ENCODE measurements at places on chromosomes 6 and 20.

- DNase-seq: no peak
Observed at GRCh38 chr6:145096846-145097245, 638.5 kb downstream of the EPM2A start.

DNA sequence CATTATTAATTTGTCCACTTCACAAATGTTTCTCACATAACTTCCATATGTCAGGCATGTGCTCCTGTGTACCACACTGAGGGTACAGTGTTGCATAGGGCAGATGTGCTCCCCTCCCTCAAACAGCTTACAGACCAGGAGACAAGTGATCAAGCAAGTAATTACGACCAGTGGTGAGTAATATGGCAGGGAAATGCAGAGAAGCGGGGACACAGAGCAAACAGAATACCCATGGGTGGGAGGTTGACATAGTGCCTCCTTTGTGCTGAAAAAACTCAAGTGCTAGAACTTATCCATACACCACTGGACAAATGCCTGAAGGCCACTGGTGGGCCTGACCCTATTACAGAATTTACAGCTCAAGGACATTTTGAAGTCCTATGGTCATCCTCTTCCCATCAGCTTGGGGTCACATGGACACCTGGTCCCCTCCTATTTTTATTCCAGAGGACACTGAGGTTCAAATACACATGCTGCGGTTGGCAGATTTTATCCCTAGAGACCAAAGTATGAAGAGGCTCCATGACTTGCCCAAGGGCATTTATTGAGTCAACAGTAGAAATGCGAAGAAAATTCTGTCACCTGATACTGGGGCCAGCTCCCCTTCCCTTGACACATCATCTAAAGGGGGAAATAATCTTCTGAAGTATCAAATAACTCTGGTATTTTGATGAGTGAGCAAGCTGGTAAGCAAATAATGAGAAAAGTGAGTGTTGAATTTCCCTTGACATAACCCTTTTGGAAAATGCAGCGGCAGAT is 116.6 kb downstream of the QRSL1 start:
- no peak for DNase-seq

- no peak for DNase-seq
Observed at GRCh38 chr6:100469101-100469859, 4.6 kb upstream of the SIM1 start.

DNA sequence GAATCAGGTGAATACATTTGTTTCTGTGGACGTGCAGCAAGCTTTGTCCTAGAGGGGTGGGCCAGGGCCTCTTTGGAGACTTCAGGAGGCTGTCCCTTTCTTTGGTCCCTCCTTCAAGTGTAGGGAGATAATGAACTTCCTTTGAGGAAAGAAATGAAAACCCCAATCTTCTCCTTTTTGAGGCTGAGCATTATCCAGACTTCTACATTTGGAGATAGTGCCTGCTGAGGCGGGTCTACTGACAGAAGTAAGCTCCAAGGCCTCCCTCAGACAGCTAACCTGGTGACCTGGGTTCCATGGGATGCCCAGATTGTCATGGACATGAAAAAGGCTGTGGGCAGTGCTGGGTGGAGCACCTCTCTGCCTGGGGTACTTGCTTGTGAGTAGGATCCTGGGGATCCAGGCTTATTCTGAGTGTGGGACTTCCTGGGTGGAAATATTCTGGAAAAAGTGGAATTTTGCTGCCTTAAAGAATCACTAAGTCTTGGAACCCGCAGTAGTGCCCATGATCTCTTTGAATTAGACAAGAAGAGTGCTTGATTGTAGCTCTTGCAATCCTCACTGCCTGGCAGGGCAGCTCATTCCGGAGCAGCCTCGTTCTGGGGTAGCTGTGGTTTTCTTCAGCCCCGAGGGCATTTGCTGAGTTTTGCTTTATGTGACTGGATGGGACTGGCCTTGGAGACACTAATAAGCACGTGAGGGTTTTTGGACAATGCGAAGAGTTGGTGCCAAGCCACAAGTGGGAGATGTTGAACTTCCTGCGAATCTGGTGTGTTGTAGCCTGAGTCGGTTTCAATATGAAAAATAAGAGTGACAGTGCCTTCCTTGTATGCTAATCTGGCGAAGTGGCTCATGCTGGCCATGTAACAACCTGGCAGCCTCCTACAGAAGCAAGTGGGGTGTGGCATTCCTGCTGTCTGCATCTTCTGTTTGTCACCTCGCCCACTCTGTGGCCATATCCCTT is 28.1 kb downstream of the SNRNP48 start:
- peak; percentile 4 for DNase-seq

GRCh38 chr20:1184260-1184637 is 532 bp downstream of the TMEM74B start:
- DNase-seq: no peak

DNA sequence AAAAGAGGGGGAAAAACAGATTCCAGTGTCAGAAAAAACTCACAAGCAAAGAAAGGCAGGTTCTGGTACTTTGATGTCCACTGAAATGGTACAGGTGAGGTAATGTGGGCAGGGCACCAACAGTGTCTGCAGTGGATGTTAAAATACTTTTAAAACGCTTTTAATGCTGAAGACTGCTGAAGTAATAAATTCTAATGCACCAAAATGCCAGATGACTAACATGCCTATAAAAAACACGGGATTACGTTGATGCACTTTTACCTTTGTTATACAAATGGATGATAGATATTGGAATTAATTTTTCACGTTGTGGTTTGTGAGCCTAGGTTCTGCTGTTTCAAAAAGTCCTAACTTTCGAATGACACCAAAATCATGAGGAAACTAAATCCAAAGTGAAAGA is 83.3 kb downstream of the TINAG start:
- no peak for DNase-seq

GRCh38 chr6:133441491-133441890 is 200.3 kb downstream of the EYA4 start:
- DNase-seq: no peak

DNA sequence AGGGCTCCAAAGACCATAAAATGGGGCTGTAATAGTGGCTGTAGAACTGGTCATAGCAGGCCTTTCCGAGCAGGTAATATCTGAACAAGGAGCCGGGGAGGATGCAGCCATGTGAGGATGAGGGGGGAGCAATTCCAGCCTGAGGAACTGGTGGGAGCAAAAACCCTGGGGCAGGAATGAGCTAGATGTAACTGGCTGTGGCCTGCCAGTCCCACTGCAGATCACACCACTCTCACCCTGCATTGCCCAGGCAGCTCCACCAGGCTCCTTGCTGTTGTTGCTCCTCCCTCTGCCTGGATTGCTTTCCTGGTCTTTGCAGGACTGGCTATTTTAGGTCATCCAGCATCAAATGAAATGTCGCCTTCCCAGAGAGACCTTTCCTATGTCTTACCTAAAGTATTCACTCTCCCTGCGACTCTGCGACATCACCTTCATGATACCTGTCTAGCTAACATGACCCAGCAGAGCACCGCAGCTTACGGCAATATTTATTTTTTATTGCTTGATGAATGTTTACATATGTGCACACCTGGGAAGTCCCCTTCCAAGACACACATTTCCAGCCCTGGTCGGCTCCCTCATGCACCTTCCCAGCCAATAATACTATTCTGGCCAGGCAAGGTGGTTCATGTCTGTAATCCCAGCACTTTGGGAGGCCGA is 2.4 kb upstream of the ZFP64 start:
- DNase-seq: no peak

DNA sequence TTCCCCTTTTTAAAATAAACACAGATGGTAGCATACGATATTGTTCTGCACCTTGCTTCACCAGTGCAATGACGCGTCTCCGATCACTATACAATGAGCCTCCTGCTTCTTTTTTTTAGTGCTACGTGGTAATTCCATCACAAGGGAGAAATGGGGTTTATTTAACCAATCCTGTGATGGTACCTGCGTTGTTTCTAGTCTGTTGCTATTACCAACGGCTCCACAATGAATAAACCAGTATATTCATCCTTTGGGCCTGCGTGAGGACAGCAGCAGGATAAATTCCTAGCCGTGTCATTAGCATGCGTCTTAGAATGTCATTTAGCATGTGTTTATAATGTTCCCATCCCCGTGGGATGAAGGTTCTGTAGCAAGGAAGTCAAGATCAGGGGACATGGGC is 42.9 kb downstream of the GNAS-AS1 start:
- DNase-seq: no peak
